ENCODE measurements at places on chromosomes 11 and 22.
A peak's percentile ranks its signal among the peaks of the same experiment; 100 is the strongest.

GRCh38 chr11:69130654-69131053 lies 25.1 kb upstream of the SMIM38 start:
- no peak for ATAC-seq

- ATAC-seq: no peak
These were observed 137.0 kb downstream of the ST3GAL4 start for GRCh38 chr11:126492331-126493082.

GRCh38 chr11:46330563-46331281 lies 16.5 kb upstream of the DGKZ start:
- ATAC-seq: no peak

- ATAC-seq: no peak
These were observed 296.2 kb downstream of the CNTN5 start for GRCh38 chr11:99316776-99317520.

- ATAC-seq: no peak
These were observed 7.3 kb downstream of the CCDC88B start for GRCh38 chr11:64347193-64347867.

- peak; percentile 87 for ATAC-seq
These were observed 47.5 kb upstream of the ME3 start for GRCh38 chr11:86719781-86720463.

GRCh38 chr11:120335556-120335907 lies 681 bp upstream of the ARHGEF12 start:
- peak; percentile 5 for ATAC-seq

GRCh38 chr11:57974848-57975601 lies 48.7 kb upstream of the OR9Q1 start:
- ATAC-seq: no peak

DNA sequence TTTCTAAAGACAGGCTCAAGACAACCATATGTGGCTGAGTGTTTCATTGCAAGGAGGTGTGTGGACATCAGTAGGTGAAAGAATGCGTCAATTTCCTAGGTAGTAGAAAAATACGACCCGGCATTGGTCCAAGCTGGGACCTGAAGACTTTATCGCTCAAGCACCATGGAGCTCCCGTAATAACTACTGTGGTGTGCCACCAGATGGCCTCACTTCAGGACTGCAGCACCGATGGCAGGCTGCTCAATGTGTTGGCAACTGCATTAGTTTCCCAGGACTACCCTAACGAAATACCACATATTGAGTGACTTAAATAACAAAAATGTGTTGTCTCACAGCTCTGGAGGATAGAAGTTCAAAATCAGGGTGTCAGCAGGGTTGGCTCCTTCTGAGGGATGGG lies 72.4 kb upstream of the FAT3 start:
- 0 out of 3 replicates have a peak, but pooled peaks have one; percentile 34 for ATAC-seq

GRCh38 chr11:104897891-104898684 lies at the start of gene CASP12:
CASP12 (minus strand) TSS chr11:104898460.
- ATAC-seq: no peak

DNA sequence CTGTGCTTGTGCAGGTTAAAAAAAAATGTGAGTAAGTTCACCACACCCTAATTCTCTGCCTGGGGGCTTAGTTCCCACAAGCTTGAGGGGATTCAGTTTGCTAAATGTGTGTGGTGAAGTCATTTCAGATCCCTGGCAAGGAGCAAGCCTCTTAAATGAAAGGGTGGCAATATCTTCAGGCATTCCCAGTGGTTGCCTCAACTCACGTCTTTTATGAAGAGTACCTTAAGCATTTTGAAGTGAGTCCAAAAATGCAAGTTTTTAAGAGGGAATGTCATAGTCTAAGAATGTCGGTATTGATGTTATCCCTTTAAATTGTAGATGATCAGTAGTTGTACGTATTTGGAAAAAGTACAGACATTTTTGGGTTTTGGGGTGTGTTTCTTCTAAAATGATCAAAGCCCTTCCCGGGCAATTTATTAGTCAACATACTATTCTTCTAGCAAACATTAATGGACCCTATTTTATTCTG lies 4.9 kb downstream of the TCP11L1 start:
- no peak for ATAC-seq

DNA sequence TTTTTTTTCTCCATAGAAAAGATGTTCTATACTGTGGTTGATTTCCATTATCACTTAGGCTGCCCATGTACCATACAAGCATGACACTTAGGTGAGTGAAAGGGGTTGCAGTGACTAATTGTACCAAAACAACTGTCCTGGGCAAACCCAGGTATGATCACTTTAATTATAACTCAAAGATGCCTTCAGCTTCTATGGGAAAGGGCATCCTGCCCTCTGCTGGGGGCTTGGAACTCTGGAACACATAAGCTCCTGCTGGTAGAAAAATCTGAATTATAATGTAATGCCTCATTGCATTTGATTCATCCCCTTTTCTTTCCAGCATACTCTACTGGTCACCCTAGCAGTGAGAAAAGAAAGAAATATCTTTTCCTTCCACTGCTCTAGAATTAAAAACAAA lies 206.3 kb downstream of the DDX10 start:
- peak; percentile 74 for ATAC-seq

DNA sequence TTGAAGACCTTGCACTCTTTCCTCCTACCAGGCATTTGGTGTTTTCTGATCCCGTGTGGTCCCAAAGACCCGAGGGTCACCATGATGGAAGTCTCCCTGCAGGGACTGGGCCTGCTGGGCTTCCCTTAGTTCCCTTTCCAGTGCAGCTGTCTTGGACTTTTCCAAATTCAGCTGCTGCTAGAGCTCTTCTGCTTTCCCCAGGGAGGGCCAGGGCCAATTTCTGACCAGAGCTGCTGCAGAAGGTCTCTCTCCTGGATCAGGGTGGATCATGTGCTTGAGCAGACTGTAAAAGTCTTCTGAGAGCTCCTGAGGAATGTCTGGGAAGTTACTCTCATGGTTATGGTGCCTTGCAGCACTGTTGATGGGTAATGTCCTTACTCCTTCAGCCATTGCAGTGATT lies 23.2 kb downstream of the LDLRAD3 start:
- ATAC-seq: no peak

DNA sequence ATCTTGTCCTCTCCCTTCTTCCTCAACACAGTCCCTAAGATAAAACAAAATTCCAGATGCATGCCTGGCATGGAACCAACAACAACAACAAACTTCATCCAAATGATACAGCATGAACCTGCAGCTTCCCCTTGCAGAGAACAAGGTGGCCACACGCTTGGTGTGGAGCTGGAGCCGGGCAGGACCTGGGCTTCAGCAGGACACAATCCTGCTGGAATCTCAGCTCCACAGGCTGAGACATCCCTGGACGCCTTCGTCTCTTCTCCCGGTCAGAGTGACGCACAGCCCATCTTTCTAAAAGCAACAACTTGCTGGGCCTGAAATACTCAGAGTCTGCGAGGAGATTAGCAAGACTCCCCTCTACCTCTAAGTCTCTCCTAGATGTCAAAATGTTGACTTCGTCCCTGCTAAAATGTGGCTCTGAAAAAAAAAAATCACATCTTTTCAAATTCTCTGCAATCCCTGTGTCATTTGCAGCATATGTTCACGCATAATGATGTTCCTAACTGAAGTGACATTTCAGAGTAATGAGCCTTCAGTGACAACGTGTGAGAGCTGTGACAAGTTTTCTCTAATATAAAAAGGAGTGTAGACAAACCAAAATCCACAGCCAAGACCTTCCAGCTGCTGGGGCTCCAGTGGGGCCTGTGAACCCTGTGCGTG lies 1232.3 kb downstream of the TBC1D22A start:
- no peak for ATAC-seq

- ATAC-seq: peak; percentile 97
These were observed 92.3 kb upstream of the TEAD1 start for GRCh38 chr11:12581923-12582322.

GRCh38 chr11:110778343-110778742 lies 66.1 kb upstream of the ARHGAP20 start:
- ATAC-seq: no peak

- no peak for ATAC-seq
These were observed 20.3 kb upstream of the FAM181B start for GRCh38 chr11:82753921-82754320.

DNA sequence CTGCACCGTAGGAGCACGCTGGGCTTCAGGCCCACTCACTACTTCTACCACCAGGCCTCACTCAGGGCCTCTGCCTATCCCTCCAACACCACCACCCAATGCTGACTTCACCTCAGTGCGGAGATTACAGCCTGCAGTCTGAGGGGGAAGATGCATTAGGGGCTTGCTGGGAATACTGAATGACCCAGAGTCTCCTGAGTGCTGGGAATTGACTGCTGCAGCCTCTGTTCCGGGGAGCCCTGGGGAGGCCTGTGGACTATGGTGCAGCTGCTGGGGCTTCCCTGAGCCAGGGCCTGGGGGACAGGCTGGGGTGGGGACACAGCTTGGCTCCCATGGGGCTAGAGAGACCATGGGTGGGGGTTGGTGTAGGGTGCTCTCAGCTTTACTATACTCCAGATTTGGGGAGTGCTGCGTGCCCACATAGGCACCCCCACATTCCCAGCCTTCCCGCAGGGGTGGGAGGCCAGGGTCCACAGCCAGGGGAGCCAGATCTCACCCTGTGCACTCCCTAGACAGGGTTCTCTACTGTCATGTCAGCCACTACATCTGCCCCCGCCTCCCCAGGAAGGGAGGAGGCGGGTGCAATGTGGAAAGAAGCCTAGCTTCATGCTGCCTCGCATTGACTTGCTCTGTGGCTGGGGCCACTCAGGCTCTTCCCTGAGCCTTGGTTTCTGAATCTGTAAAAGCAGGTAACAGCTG lies 44.4 kb downstream of the GDPD5 start:
- no peak for ATAC-seq

DNA sequence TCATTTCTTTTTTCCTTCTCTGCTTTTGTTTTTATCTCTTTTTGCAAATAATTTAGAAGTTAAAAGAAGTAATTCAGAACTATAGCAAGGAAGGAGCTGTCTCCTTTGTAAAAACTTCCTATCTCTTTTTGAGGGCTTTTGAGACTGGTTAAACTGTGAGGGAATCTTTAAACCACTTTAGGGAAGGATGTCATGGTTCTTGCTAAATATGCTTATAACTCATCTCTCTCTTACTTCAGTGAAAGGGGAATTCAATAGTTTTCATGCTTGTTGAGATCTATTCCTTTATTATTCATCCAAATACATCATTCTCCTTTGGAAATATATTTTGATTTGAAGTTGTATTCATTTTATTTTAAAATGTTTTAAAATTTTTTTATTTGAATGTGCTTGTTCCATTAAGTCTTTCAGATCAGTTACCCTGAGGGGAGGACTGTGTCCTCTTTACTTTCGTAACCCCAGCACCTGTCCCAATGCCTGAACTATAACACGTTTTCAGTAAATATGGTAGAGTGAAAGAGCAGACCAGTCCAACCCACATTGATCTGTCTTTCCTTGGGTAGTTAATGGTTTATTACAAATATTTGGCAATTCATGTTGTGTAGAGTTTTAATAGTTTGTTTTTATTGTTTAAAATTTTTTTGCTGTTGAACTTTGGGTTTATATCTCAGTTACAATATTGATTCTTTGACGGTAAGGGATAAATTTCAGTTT lies 27.5 kb downstream of the AMOTL1 start:
- no peak for ATAC-seq

- 0 out of 3 replicates have a peak, but pooled peaks have one; percentile 34 for ATAC-seq
These were observed 35.0 kb downstream of the TIMP3 start for GRCh38 chr22:32836280-32837123.

DNA sequence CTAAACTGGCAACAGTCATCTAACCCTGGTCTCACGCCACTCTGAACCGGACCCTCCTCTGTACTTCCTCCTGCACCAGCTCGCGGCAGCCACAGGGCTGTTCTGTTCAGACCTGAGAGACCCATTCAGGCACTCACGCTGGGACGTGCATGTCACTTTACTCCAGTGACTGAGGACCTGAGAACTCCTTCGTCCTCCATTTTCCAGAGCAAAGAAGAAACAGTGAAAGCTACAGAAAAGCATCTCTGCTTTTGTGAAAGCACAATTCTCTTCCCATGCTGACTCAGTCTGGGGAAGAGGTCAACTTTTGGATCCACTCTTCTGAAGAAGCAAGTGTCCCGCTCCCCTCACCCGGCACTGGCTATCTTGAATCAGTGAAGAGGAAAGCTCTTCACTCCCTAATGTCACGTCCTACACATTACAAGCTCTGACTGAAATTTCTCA lies 24.5 kb downstream of the PISD start:
- no peak for ATAC-seq

GRCh38 chr22:43884600-43885318 lies 7.1 kb downstream of the PNPLA5 start:
- ATAC-seq: peak; percentile 71

DNA sequence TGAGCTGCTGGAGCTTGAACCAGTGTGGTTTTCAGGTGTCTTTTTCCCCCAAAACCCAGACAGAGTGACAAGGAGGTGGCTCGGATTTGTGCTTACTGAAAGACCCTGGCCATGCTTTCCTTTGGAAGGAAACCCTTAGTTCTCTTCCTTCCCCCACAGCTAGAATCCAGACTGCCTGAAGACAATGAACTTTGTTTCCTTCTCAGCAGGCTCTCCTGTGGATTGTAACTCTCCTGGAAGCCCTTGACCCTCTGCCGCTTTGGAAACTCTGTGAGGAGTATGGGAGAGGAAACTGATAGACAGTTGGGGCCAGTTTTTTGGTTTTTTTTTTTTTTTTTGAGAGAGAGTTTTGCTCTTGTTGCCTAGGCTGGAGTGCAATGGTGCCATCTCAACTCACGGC lies 62.1 kb upstream of the SESN3 start:
- ATAC-seq: no peak

- no peak for ATAC-seq
These were observed 561 bp downstream of the FXYD2 start for GRCh38 chr11:117823946-117824420.

DNA sequence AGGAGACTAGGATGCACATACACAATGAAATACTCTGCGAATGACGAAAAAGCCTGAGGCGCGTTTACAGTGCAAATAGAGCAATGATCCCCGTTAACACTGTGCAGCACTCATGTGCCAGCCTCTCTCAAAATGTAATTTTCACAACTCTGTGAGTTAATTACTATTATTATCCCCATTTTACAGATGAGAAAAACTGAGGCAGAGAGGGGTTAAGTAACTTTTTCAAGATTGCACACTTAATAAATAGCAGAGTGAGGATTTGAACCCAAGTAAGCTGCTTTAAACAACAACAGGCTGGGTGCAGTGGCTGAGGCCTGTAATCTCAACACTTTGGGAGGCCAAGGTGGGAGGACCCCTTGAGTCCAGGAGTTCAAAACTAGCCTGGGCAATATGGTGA lies 21.6 kb upstream of the SYT12 start:
- ATAC-seq: no peak

DNA sequence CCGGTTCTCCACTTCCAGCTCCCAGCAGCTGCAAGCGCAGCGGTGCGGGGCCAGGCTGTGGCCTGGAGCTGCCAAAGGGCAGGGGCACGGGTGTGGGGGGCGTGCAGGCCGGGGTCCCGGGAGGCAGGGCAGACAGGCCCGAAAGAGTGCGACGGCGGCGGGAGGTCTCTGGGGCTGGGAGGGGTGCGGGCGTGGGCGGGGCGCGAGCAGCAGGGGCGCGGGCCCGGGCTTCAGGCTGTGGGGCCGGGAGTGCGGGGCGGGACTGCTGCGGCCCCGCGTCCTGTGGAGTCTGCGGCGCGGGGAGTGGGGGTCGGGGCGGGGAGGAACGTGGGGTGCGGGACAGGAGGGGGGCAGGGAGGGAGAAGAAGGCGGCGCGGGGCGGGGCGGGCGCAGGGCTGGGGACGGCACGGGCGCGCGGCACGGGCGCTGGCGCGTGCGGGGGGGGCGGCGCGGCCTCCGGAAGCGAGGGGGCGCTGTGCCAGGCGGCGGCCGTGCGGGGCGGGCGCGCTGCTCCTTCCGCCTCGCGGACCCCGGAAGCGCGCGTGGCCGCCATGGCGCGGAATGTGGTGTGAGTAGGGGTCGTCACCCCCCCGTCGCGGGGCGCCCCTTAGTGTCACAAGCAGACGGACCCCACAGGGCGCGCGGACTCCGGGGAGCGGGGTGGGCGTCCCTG lies at the start of gene MRPL23:
Gene MRPL23 (plus strand): TSS at position 521 of the 673 bp plus-strand sequence. CDS start 31 bp downstream, at position 552.
- ATAC-seq: peak; percentile 64

Data from SK-N-SH treated with all-trans-retinoic acid at 6 μM for 48 hours (cell line).